ENCODE measurements at places on chromosomes 16 and 17. TPM values are rescaled to one million over a fixed set of nuclear protein-coding genes. Genes with fewer than 3 reads are reported as not detected.

DNA sequence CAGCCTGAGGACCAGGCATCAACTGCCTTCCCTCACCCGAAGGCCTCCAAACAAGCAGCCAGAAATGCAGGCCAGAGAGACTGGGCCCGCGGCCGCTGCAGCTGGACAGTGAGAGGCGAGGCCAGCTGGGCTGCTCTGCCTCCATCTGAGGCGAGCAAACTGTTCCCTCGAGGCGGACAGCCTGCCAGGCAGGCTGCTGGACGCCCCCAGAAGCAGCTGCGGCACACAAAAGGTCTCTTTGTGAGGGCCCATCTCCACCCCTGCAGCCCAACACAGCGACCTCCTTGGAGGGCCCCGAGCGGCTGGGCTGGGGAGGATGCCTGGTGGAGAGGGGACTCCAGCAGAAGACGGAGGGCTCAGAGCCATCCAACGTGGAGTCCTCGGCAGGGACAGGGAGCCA, 4.7 kb downstream of the CORO7 start:
- DNase-seq, result no peak

- peak; percentile 63 for DNase-seq
These were observed 28.7 kb downstream of the MEAK7 start for GRCh38 chr16:84475643-84476240.

- DNase-seq, result no peak
These were observed 41.1 kb downstream of the MYO18A start for GRCh38 chr17:29138971-29139691.

DNA sequence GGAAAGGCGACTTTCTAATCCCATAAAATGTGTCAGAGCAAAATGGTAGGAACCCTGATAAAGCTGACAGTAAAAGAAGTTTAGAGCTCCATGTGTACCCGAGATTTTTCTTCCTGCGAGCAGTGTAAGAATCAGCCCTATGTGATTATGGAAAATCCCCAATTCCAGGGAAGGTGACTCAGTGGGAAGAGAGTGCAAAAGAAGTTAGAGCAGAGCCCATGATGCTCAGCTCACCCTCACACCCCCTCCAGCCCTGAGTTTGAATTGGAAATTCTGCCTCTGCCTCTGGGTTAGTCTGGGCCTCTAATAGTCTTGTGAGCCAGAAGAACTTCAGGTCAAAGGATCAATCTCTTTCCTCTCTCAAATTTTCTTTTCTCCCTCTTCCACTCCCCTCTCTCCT, 12.5 kb downstream of the C17orf78 start:
- no peak for DNase-seq

- no peak for DNase-seq
These were observed 560.6 kb downstream of the CDH13 start for GRCh38 chr16:83187405-83187804.

- DNase-seq, result no peak
These were observed 15.2 kb downstream of the PIEZO1 start for GRCh38 chr16:88769617-88770460.

DNA sequence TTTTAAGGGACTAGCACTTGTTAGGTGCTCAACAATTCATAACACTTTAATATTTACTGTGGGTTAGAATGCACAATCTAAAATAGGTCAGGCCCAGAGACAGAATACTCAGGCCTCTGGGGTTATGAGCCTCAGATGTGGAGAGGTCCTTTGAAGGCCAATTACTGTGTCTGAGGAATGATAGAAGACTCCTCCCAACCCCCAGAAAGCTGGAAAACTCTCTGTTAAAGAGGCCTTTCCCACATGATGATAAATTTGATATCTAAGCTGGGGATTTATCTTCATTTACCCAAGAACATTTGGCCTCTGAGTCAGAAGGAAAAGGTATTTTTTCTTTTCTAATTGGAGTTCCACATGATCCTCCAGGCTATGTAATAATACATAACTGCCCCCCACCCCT, 41.1 kb upstream of the MMD start:
- DNase-seq, result no peak

GRCh38 chr17:49337884-49338283, 24.2 kb downstream of the ZNF652 start:
- no peak for DNase-seq

DNA sequence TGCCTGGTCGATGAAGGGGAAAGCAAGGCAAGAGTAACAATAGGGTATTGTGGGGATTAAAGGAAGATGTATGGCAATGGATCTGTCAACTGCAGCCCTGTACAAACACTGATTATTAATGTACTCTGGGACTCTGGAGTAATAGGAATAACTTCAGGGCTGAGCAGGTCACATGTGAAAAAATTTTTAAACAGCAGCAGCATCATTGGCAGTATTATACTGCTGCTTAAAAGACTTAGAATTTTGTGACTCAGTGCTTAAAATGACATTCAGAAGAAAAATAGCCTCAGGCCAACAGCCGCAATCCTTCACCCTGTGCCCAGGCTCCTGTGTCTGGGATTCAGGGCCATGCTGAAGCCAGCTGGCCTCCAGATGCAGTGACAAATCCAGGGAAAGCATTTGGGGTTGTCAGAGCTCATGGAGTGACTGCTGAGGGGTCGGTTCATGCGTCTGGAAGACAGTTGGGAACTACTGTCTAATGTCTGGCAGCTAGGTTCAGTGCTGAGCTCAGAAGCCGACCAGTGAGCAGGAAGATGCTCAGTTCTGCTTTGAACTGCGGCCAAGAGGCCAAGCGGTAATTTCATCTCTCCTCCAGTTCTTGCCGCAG, 22.2 kb downstream of the TEX2 start:
- DNase-seq, result peak; percentile 87

Gene CLEC19A
- not detected for total RNA-seq

Gene CBLN1
- not detected for total RNA-seq

Gene DLX3
- total RNA-seq, result not detected

Data from osteocyte (in vitro differentiated cells).